Panc1 (cell line): ENCODE measurements at places on chromosomes 3 and 15.

DNA sequence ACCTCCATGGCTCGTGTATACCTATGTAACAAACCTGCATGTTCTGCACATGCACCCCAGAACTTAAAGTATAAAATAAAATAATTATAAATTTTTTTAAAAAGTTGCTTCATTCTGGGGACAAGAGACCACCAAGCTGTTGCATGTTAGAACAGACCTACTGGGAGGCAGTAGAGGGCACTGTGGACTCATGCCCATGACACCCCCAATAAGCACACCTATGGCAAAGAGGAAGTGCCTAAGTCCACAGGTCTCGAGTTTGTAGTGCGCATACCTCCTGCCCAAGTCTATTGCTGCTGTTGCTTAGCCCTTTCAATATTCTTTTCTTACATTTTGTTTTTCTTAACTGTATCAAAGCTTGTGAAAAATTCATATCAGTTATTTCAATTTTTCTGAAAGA lies 267.9 kb upstream of the THBS1 start:
- no peak for DNase-seq

GRCh38 chr15:88621789-88622604 lies 857 bp downstream of the AEN start:
- DNase-seq, result no peak

DNA sequence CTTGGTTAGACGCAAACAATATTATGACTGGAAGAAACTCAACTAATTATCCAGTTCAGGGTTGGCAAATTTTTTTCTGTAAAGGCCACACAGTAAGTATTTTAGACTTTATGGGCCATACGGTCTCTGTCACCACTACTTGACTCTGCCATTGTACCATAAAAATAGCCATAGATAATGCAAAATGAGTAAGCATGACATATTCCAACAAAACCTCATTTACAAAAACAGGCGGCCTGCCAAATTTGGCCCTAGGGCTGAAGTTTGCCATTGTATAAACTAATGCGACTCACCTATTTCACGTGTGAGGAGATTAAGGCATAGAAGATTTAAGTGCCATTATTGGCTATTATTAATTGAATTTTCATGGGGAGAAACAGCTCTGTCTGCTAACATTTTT lies 116.8 kb upstream of the CNTN6 start:
- DNase-seq, result no peak

DNA sequence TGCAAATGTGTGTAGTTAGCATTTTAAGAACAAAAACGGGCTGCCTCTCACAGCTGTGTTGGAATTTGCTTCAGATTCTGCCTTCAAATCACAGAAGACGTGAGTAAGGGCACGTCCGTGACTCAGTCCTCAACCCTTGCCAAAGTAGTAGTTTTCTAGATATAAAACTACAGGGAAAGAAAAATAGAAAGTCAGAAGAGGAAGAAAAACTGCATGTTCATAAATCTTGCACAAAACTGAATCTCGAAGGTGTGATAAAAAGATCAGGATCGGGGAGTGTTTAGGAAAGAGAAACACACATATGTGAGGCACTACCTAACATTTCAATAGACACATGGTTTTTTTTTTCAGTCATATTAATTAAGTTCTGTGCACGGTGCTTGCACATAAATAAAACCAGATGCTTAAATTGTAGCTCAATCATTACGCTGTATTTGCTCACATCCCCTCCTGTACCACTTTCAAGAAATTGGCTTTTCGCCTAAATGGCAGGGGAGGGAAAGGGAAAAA lies 71.7 kb downstream of the P3H2 start:
- no peak for DNase-seq

GRCh38 chr15:101489237-101489598 lies 289 bp downstream of the PCSK6 start:
- DNase-seq, result no peak
